Myometrial cell (primary cell): ENCODE measurements at places on chromosomes 6 and 20. TPM values are rescaled to one million over a fixed set of nuclear protein-coding genes. Genes with fewer than 3 reads are reported as not detected.

COL10A1 gene
- 0.29 TPM in 1 of 2 replicates, not detected in the other for total RNA-seq

RAET1E gene
- under 0.01 TPM in 1 of 2 replicates, not detected in the other for total RNA-seq

FNDC11 gene
- total RNA-seq, result 1.1 and 1.7 TPM in 2 replicates

SNX9 gene
- total RNA-seq, result 23.4 and 31.9 TPM in 2 replicates

PBOV1 gene
- total RNA-seq, result not detected in 2 replicates

CCN5 gene
- total RNA-seq, result not detected in 2 replicates

AURKA gene
- total RNA-seq, result 79.8 and 81.0 TPM in 2 replicates
